ENCODE measurements at places on chromosomes 4 and X.

DNA sequence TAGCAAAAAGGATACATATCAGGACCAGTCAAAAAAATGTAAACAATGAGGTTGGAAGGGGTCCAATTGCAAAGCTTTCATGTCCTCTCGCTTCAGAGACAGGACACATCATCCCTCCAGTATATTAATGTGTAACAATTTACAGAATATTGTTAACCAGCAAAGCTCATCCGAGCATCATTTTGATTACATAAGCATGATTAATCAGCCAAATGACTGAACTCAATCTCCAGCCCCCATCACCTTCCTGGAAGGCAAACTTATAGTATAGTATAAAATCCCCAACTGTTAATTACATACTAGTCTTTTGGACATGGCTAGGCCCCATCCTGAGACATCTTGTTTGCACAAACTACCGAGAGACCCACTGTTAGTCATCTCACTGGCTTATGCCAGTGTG, 77.6 kb upstream of the TRAM1L1 start:
- DNase-seq, result no peak

DNA sequence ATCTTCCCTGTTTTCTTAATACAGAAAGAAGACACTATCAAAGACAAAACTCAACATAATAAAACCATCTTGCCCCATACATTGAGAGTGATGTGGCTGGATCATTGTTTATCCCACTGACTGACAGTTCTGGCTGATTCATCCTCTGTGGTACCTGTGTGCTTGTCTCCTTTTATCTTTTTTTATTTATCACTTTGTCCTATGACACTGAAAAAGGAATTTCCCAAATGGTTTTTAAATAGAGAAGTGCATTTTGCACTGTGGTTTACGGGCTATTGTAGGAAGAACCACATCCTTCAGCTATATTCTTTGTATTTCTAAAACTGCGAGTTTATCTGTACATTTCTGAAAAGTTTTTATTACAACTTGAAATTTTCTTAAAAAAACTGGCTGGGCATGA, 15.0 kb downstream of the TTC29 start:
- no peak for DNase-seq

GRCh38 chrX:110734894-110735541, 60.6 kb downstream of the CHRDL1 start:
- DNase-seq, result peak; percentile 72

GRCh38 chrX:150899191-150899757, 806 bp upstream of the CD99L2 start:
- no peak for DNase-seq

GRCh38 chr4:26452565-26453531, 37.4 kb downstream of the CCKAR start:
- no peak for DNase-seq

DNA sequence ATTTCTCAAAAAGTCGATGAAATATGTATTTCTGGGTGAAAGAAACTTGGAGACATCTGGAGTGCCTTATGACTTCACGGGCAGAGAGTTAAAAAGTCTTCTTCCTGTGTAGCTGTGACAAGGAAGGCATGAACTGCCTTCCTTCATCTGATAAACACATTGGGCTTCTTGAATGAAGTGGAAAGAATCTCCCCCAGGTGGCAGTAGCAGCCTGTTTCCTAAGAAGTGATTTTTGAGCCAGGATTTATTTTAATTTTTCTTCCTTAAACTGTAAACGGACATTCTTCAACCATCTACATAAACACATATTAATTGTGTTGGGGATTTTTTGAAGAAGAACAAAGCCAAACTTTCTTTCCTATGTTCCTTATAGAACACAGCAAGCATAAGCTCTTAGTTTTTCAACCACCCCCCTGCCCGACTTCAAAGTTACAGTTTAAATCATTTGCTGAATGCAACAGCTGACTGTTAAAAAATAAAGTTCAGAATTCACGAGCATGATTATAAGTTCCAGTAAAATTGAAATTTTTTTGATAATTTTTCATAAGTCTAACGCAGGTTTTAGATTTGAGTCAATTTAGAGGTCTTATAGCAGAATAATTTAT, 980 bp upstream of the GIMD1 start:
- DNase-seq, result peak; percentile 88

DNA sequence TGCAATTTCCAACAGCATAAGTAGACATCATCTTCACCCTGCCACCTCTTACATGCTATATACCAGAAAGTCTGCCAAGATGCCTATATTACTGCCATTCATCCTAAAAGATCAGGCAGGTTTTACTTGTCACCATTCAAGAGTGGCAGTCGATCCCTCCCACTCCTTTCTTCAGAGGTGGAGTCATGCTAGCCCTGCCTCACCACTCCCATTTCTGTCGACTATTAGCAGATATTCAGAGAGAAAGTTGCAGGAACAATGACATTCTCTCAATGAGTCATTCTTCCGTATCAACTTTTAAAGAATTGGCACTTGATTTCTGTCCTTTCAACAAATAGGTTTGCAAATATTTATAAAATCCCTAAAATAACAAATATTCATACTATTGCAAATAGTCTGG, 1060.1 kb downstream of the ADGRL3 start:
- no peak for DNase-seq

All from fibroblast of upper back skin (primary cell).